ENCODE measurements at places on chromosomes 13 and 19.

- no peak for DNase-seq
Measured at GRCh38 chr19:633786-634639, 676 bp upstream of the POLRMT start.

- no peak for DNase-seq
Measured at GRCh38 chr19:51737924-51738323, 13.8 kb downstream of the FPR1 start.

DNA sequence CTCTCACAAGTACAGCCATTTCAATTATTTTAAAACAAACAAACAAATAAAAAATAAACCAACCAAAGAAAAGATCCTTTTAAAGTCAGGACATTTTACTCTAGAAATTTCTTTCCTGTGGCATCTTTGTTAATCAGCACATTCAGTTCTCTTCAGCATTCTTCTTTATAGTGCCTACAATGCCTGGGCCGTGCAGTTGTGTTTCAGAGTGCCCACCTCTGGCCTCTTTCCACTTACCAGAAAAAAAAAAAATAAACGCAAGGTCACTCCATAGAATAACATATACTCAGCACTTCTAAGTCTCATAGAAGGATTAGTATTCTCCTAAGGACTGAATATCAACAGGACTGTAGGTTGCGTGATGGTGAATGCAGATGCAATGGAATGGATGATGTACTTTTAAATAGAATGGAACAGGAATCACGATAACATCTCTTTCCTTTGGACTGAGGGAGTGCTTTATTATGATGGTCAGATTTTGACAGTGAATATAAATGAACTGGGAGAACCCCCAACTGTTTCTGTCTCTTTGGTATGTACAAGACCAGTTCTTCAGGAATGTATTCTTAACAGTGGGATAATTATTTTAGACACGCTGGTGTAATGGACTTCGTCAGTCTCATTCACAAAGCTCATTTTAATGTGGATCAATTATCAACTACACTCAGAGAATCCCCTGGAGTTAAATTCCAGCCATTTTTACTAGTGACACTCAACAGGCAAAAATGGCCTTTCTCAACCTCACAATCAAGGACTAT lies 125.0 kb upstream of the NBEA start:
- DNase-seq = no peak

GRCh38 chr13:40069173-40070044 lies 413.9 kb downstream of the COG6 start:
- DNase-seq = peak; percentile 62

DNA sequence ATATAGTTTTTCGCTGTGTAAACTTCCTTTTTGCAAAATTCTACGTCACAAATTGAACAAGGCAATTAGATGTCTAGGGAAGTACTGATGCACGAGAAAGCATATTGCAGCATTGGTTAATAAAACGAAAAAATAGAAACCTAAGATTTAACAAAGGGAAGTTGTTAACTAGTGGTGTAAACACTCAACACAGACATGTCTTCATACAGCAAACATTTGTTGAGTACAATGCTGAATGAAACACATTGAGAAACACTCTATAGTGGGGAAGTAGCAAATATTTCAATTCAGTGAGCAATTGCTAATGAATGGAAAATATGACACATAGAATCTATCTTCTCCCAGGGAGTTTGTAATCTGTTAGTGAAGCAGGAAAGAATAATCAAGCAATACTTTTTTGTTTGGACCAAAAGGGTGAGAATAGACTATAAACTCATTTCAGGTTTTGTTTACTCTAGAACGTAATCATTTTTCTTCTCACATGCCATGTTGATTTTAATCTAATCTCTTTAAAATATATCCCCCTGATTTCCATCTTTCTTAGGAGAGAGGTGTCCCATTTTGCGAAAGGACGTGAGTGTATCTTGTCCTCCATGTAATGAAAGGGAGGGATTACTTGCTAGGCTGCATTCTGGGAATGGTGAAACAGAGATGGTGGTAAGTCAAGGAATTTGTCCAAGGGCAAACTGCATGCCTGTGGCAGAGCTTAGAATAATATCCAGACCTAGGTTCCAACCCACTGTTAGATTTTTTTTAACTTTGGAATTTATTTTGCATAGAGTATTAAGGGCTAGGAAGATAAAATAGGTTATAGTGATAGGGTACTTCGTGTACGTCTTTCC lies 1.7 kb upstream of the ANKRD10 start:
- DNase-seq = no peak

GRCh38 chr13:22110368-22110767 lies 439.5 kb downstream of the FGF9 start:
- no peak for DNase-seq

GRCh38 chr13:23828086-23828485 lies 61.1 kb downstream of the MIPEP start:
- no peak for DNase-seq

- DNase-seq = no peak
Measured at GRCh38 chr13:21898459-21898858, 227.6 kb downstream of the FGF9 start.
